ENCODE measurements at places on chromosomes 3 and 15.

DNA sequence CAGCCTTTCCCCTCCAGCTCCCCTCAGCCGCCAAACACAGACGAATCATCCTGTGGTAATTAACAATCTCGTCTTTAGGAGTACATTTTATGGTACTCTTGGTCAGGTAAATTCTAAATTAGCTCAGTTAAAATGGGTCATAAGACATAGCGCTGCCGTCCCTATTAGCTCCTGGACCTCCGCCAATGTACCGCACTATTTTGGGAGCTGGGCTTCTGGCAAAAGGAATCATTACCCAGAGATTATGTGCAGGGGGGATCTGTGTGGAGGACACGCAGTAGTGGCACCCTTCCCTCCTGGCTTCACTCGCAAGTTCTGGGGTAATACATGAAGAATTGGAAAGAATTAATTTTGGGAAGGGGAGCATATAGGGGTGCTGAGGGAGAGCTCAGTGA, 68.6 kb upstream of the ONECUT1 start:
- DNase-seq = no peak

DNA sequence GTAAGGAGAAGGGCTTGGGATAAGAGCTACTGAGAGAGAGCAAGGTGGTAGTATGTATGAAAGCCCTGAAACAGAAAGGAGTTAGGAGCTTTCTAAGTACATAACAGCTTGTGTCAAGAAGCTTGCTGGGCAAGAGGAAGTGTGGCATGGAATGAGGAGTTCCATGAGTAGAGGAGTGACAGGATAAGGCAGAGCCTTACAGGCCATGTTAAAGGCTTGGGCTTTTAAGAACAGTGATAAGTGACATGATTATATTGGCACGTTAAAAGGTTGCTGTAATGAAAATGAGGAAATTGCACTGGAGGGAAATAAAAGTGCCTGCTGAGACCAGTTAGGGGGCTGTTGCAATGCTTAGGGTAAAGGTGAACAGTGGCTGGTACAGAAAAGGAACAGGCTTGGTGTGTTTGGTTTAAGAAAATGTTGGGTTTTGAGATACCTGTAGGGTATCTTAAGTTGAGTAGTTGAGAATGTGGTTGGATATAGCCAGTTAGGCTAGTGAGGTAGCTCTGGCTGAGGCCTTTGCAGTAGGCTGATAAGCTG, 49.0 kb downstream of the MEF2A start:
- DNase-seq = no peak

DNA sequence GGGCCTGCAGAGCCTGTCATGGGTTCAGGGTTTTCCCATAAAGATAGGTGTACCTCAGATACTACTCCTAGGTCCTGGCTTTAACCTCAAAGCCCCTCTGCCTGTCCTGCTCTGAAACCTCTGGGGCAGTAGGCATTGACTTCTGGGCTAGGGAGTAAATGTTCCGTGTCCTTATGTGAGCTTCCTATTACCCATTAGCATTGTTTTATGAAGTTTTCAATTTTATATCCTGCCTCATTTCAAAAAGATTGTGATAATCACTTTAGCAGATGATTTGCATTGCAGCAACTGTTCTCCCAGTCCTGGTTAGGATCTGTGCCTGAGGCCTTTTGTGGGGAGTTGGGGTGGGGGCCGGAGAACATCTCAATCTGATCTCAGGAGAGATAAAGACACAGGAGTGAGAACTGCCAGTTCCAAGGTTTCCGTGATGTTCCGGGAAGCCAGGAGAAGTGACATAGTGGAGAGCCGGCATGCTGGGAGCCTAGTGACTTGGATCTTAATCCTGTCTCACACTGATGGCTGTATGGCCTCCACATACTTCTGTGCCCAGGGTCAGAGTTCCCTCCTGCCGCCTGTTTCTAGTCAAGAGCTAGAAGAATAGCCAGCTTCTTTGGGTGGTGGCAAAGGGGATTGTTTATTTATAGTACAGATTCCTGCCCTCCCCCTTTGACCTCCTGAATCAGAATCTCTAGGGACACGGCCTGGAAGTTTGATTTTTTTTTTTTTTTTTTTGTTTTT, 10.6 kb downstream of the TPM1 start:
- no peak for DNase-seq

DNA sequence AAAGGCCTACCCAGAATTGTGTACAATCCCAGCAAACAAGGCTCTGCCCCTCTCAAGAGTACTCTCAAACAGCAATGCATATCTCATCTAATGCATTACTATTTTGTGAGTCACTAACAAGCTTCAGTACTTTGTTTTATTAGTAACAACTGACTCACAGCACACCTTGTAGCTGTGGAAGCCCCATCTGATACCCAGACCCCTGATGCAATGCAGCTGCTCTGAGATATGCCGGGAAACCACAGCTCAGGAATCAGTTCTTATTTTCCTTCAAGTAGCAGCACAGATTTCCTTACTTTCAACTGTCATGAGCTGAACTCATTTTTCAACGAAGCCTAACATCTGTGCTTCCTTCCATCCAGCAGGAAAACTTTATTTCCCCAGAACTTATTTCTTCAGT, 37.8 kb downstream of the CCNL1 start:
- DNase-seq = no peak

- DNase-seq = no peak
Observed at GRCh38 chr3:43759938-43760337, 69.2 kb downstream of the ABHD5 start.

- DNase-seq = no peak
Observed at GRCh38 chr3:152556731-152557254, 278.1 kb upstream of the P2RY1 start.

- no peak for DNase-seq
Observed at GRCh38 chr3:134544316-134544715, 58.5 kb downstream of the CEP63 start.

DNA sequence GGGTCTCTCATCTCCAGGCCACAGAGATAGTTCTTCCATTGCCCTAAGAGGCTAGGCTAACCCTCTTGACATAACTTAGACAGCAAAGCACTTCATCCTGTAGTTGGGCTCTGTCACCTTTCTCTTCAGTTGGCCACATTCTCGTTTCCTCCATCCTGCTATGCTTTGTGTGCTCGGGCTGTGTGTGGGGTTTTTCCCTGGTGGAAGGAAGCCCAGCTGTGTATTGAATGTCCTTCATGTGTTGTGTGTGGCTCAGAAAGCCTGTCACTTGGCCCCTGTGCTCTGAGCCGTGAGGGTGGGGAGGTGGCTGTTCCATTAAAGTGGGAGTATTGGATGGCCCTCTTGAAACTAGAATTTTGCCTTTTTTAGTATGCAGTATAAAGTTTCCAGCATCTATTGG, 8.8 kb upstream of the EXOG start:
- no peak for DNase-seq

DNA sequence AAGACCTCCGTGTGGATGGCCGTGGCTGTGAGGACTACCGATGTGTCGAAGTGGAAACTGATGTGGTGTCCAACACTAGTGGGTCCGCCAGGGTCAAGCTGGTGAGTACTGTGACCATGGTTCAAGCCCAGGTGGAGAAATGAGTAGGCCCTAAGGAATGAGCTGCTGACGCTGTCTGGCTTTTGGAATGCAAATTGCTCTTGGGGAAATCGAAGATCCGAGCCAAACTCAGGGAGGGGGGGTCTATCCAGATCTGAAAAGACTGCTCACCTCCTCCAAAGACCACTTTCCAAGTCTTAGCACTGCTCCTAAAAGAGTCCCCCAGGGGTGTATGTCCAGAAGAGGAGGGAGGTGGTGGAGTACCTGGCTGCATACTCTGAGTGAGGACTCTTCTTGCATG, 13.1 kb downstream of the EXOSC7 start:
- no peak for DNase-seq

- DNase-seq = no peak
Observed at GRCh38 chr3:193157051-193157450, 84.0 kb upstream of the PLAAT1 start.

DNA sequence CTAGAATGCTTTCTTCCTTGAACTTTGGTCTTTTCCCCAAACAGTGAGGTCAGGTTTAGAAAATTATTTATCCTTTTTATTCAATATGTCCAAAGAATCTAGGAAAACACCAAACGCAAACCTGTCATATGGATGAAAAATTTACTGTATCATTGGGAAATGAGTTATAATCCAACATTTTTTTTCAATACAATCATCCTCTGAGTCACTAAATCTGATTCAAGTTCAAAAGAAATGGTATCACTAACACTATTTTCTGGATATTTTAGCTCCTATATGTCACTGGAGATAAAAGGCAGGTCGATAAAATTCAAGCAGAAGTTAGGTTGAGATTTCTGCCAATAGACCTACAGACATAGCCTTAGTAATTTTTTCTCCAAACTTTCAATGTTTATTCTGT, 591.6 kb upstream of the AGTR1 start:
- no peak for DNase-seq

DNA sequence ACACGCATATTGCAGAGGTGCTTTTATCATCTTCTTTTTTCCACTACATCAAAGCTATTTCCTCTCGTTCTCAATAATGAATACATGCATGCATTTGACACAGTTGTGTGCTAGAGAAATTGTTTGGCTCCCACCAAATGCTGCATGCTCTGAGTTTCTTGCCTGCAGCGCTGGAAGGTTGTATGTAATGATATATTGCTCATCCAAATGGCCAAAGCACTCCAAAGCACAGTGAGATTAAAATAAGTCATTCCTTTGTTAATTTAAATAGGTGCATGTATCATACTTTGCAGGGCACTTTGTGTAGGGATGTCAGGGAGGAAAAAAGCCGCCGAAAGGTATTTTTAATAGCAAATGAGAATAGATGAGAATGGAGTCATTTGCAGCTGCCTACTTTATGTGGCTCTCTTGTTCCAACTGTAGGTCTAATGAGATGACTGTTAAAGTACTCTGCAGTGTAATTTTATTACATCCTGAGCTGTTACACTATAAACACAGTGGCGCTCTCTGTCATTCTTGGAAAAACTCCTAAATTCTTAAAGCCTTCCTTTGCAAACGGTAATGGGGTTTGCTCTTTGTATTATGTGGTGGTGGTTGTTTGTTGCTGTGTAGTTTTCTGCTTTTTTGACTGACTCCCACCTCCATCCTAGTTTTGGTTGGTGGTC, 56.9 kb upstream of the SKOR1 start:
- no peak for DNase-seq

GRCh38 chr3:23303601-23304217, 100.6 kb downstream of the UBE2E2 start:
- no peak for DNase-seq

GRCh38 chr15:67146234-67146633, 80.8 kb downstream of the SMAD3 start:
- no peak for DNase-seq

DNA sequence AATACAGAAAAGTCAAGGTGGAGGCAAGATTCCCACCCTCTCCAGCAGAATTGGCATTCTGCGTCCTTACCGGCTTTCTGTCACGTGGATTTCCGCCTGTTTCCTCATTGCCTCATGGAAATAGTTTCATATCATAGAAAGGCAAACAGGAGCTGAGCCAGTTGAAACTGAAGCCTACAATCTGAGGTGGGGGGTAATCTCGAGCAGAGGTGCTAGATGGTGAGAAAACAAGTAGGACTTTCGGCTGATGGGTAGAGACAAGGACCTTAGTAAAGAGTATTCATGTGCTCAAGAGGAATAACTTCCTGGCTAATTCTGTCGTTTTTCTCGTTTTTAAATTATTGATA, 39.9 kb downstream of the LRCH3 start:
- no peak for DNase-seq

DNA sequence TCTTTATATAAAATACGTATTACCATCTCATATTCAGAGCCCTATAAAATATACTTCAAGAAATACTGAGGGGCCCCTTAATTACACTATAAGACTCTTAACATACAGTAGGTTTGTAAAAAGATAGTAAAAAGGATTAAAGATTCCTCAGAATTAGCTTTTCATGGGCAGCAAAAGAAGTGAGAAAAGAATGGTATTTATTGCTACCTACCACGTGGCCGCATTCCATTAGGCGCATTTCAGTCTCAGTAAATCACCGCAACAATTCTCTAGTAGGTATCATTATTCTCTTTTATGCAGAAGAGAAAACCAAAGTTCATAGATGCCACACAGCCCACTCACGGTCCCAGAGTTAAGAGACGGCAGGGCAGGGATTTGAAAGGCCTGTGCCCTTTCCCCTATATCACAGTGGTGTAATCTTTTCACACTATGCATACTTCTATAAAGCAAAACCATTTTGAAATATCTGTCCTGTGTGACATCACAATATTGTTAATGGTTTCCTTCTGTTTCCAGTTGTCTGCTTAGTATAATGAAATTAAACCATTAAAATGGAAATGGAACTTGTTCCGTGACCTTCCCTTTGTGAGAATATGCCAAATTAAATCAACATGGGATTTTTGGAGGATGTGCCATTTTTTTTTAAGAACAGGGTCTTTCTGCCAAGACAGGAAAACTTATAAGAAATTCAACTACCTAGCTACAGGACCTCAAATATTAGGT, 1072.2 kb downstream of the FHIT start:
- DNase-seq = no peak

DNA sequence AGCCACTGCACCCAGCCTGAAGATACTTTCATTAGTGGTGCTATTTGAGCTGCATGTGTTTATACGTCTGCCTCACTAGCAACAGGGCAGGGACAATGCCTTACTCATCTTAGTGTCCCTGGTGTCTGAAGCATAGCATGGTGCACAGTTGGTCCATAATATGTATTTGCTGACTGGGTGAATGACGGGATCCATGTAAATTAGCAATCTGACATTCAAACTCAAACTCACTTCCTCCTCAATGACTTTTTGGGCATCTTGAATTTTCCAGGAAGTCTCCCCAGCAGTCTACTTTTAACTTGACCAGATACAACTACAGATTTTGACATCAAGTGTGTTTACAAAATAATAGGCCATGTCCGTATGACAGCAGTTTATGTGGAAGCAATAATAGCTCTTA, 3.0 kb upstream of the LDHAL6B start:
- DNase-seq = no peak

DNA sequence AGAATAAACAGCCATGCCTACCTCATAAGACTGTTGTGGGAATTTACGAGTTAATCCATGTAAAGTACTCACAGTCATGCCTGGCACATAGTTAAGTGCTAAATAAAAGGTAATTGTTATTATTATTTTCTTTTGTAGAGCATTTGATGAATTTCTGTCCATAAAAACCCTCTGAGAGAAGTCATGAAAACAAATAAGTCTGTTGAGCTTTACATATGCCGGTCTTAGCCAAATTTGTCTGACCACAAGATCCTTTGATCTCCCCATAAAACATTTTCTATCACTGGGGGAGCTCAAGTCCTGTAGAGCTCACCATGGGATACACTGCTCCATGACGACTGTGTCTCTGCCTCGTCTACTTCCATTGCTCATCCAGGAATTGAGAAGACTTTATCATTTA, 114.0 kb downstream of the MAGI1 start:
- DNase-seq = no peak
